CD8-positive, alpha-beta T cell (primary cell): ENCODE measurements at places on chromosomes 1 and 21.

- DNase-seq = no peak
Measured at GRCh38 chr21:16983420-16983819, 529.4 kb upstream of the CXADR start.

- peak; percentile 32 for DNase-seq
Measured at GRCh38 chr1:150150133-150151021, 661 bp downstream of the PLEKHO1 start.

GRCh38 chr1:225280563-225280962 is 147.3 kb downstream of the LBR start:
- no peak for DNase-seq

- DNase-seq = no peak
Measured at GRCh38 chr21:37496972-37497371, 130.4 kb downstream of the DYRK1A start.

DNA sequence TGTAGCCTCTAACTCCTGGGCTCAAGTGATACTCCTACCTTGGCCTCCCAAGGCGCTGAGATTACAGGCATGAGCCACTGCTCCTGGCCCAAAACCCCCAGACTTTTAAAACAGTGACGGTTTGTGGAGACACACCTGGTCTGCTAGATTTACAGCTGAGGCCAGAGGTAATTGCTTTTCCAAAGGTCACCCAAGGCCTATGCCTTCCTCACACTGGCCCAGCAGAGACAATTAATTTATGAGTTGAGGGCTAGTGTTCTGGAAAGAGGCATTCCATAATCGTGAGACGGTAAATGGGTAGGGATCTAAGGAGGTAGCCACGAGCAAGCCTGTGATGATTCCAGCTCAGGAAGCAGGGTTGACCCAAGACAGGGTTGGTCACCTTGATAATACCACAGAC is 12.4 kb upstream of the PARP1 start:
- DNase-seq = no peak

- no peak for DNase-seq
Measured at GRCh38 chr1:53956308-53957168, 10.4 kb downstream of the LRRC42 start.

GRCh38 chr1:172870901-172871606 is 179.7 kb downstream of the TNFSF18 start:
- DNase-seq = no peak

DNA sequence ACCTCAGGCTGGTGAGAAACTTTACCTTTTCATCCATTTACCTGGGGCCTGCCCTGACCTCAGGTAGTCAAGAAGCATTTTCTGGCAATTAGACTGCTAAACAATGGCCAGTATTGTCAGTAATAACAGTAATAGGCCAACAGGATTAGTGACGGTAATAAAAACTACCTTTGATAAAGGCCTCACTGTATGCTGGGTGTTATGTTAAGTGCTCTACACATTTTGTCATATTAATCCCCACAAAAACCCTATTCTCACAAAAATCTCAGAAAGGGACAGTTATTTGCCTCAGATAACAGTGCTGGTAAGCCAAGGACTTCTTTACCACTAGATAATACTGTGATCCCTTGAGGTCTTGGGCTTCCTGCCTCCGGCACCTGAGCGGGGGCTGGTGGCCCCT is 191.4 kb downstream of the FOXD2 start:
- no peak for DNase-seq

- no peak for DNase-seq
Measured at GRCh38 chr21:44913425-44914175, 7.1 kb downstream of the ITGB2 start.

DNA sequence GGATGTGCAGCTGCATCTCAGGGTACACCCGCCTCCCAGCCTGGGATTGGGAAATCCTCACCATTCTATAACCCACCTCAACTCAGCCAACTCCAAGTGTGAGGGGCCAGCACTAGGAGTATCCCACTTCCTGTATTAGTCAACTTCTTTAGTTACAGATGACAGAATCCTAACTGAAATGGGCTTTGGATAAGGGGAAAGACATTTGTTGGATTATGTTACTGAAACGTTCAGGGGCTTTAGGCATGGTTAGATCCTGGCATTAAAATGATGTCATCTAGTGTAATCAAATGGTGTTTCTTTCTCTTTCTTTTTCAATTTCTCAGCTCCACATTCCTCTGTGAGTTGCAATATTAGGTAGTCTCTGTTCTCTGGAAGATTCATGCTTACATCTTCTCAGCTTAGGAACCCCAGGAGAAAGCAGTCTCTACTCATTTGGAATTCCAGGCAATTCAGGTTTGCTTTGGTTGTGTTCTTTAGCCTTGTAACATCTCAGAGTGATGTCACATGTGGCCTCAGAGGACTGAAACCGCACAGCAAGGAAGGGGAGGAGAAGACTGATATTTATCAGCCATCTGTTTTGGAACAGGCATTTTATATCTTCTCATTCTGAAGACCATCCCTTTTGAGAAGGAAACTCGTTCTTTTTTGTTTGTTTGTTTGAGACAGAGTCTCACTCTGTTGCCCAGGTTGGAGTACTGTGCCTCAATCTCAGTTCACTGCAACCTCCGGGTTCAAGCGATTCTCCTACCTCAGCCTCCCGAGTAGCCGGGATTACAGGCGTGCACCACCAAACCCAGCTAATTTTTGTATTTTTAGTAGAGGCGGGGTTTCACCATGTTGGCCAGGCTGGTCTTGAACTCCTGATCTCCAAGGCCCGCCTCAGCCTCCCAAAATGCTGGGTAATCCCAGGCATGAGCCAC is 18.9 kb upstream of the TMEM54 start:
- DNase-seq = no peak

GRCh38 chr1:38029685-38030511 is 16.7 kb downstream of the POU3F1 start:
- DNase-seq = peak; percentile 57

DNA sequence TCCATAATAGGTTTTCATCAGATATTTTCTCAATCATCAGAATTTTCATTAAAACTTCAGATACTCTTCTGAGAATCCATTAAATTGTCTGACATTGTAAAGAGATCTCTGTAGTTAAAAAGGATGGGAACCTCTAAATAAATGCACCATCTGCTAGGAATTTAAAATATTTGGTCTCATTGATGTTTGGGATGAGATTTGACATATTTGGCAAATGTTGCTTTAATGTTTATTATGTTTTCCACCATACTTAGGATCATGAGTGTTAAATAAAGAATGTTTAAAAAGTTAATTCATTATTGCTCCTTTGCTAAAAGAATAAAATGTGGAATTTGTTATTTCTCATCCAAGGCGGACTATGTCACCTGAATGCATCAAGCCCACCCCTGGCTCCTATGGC is 85.5 kb upstream of the VANGL1 start:
- no peak for DNase-seq

- DNase-seq = peak; percentile 68
Measured at GRCh38 chr1:16888860-16889816, 6.6 kb upstream of the RNU1-2 start.

- DNase-seq = no peak
Measured at GRCh38 chr1:226735576-226735975, 3.5 kb downstream of the ITPKB start.

DNA sequence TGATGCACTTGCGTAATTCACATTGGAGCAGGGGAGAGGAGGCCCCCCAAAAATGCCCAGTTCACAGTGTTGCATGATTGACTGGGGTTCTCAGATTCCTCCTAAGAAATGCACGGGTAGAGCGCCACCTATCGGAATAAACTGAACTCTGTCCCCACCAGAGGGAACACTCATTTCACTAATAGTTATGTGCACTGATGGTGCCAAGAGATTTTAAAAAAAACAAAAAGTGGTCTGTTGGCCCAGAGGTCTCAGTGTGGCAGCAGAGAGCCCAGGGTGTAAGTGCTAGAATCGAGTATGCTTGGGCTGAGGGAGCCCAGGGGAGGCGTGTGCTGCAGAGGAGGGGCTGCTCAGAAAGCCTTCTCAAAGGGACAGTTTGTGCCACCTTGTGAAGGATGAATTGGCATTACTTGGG is 6.9 kb downstream of the PINK1 start:
- DNase-seq = peak; percentile 66

DNA sequence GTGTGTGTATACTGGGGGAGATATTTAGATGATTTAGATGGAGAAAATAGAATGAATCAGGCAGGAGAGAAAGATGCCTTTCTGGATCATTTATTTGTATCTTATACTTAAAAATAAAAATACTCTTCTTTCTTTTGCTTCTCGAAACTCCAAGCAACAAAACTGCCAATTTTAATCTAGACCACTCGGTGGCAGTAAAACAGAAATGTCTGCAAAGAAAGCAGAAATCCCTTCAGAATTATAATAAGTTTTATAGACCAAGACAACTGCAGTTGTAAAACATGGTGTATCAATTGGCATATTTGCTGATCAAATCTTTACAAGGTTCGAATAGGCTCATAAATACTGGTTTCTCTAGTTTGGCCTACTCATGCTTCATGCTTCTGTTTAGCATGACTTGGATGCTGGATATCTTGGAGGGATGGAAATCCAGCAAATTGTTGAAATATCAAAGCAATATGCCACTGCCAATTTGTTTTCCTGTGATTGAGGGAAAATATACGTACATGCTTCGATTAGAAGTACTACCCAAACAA is 15.1 kb upstream of the C1orf87 start:
- DNase-seq = no peak

- DNase-seq = no peak
Measured at GRCh38 chr1:153659656-153660055, 1.2 kb downstream of the SNAPIN start.

DNA sequence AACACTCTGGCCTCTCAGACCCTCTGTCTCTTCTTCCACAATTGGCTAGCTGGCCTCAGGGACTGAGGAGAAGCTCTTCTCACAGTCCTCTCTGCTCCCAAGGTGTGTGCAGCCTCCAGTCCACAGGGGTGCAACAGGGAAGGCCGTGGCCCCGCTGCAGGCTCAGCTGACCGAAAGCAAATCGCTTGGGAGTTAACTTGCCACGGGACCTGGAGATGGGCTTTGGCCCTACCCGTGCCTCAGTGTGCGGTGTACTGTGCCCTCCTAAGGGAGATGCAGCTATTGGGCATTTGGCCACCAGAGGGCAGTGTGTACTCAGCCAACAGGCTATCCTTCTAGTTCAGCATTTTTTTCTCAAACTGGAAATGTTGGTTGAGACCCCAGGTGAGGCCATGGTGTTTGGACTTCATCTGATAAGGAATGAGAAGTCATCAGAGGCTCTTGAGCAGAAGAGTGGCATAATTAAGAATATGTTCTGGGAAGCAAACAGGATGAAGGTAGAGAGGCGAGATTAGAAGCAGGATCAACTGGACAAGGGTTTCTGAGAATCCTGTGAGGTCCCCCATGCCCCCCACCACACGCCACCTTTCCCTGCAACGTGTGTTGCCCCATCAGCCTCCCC is 42.5 kb upstream of the TMEM125 start:
- DNase-seq = peak; percentile 82

GRCh38 chr1:62621907-62622306 is 24.6 kb downstream of the ANGPTL3 start:
- DNase-seq = no peak

DNA sequence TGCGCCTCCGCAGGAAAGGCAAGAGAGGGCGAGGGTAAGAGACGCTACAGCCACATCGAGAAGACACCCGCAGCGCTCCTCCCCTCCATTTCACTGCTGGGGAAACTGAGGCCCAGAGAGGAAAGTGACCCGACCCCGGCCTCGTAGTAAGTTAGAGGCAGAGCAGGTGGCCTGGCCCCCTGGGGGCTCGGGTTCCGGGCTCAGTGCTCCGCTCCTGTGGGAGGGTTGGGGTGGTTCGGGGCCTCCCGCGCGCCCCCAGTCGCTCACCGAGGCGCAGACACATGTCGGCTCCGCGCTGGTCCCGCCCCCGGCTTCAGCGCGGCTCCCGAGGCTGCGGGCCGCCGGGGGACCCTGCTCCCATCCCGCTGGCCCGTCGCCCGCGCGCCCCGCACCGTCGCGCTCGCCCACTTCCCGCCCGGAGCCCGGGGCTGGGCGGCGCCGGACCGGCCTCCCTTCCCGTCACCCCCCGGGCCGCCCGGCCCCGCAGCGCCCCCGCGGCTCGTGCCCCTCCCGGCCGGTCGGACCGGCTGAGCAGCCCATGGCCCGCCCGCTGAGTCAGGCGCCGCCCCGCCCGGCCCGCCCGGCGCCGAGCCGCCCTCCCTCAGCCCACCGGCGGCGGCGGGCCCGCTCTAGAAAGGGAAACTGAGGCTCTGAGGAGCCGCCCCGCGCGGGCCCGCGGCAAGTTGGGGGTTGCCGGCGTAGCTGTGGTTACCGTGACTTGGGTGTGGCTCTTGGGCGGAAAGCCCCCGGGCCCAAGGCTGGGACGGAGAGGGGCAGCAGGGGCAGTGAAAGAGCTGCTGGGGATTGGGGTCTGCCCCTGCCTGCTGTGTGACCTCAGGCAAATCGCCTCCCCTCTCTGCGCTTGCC is at the start of gene TMEM54:
Gene TMEM54, minus strand, starts transcription at position 434 of the 867 bp plus-strand sequence. Its CDS starts 151 bp downstream, at position 283.
- DNase-seq = peak; percentile 34

- DNase-seq = no peak
Measured at GRCh38 chr1:167661527-167662426, 31.7 kb downstream of the RCSD1 start.

DNA sequence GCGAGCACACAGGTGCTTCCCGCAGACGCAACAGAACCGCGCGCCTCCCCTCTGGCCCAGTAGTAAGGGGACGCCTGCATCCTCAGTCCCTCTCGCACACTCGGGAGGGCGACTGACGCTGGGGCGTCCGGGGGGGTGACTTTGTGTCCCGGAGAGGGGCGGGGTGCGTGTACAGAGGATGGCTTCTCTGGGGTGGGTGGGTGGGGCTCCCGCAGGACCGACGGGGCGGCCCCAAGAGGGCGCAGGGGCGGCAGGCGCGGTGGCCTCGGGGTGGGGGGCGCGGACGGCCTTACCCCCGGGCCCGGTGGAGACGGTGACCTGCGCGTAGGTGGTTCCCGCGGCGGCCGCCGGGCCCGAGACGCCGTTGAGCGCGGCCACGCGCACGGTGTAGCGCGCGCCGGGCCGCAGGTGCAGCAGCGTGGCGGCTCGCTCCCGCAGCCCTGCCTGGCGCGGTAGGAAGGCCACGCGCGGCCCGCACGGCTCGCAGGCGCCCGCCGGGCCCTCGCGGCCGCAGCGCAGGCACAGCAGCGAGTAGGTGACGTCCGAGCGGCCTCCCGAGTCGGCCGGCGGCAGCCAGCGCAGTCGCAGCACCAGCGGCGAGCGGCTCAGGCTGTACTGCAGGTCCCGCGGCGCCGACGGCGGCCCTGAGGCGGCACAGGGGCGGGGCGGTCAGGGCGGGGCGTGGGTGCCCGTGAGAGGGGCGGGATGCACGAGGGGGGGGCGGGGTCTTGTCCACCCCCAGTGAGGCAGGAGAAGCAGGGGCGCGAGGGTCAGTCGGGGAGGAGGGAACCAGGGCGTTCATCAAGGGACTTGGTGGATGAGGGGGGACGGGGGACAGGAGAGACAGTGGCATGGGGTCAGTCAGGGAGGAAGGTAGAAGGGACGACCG is 12.1 kb downstream of the EPHA10 start:
- DNase-seq = no peak

DNA sequence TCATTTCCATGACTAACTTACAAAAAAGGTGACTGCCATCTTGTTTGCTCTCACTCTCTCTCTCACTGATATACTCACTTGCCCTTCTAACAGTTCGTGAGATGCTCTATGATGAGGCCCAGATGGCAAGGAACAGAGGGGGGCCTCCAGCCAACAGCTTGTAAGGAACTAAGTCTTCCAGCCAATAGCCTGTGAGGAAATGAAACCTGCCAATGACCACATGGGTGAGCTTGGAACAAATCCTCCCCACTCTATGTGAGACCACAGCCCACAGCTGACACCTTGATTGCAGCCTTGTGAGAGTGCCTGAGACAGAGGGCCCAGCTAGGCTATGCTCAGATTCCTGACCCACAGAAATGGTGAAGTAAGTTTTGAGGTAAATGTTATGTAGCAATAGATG is 153.7 kb downstream of the HHIPL2 start:
- DNase-seq = no peak

GRCh38 chr1:224730540-224730939 is 114.4 kb downstream of the CNIH3 start:
- DNase-seq = no peak

- DNase-seq = peak; percentile 76
Measured at GRCh38 chr1:236523704-236524141, at the start of gene LGALS8. Gene LGALS8 (plus strand): TSS chr1:236523982. CDS start chr1:236526071, 2,089 bp downstream.
